ENCODE measurements at places on chromosomes 12 and 14.

DNA sequence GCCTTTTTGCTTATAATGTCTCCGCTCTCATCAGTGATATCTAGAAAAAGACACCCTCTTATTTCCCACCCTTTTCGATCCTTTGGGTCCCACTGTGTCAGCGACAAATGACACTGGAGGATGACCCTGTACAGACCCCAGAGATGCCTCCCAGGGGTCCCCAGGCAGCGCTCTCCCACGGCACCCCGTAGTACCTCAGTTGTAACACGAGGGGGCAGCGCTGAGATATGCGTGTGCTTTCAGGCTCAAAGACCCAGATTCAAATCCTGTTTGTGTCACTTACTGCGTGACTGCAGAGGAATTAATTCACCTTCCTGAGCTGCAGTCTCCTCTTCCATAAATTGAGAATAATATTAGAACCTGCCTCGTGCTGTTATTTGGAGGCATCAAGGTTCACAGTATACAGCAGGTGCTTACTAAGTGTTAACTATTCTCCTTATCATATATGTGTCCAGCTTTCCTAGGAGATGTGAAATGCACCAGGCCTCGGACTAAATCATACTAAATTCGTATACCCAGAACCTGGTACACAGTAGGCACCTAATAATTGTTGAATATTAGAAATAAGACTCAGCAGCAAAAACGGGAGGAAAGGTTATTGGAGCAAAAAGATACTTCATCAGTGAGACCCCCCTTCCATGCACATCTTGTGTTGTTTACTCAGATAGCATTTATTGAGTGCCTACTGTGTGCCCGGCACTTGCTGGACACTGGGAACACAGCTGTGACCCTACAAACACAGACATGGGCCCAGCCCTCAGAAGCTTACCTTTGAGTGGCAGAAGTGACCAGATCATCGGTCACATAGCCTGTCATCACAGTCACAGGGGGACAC lies 99.9 kb downstream of the PHETA1 start:
- peak; percentile 15 for DNase-seq

- peak; percentile 9 for DNase-seq
These were observed 122.9 kb upstream of the TMEM132D start for GRCh38 chr12:130026608-130027176.

- DNase-seq, result no peak
These were observed 139.9 kb downstream of the ADGRD1 start for GRCh38 chr12:131093604-131093955.

DNA sequence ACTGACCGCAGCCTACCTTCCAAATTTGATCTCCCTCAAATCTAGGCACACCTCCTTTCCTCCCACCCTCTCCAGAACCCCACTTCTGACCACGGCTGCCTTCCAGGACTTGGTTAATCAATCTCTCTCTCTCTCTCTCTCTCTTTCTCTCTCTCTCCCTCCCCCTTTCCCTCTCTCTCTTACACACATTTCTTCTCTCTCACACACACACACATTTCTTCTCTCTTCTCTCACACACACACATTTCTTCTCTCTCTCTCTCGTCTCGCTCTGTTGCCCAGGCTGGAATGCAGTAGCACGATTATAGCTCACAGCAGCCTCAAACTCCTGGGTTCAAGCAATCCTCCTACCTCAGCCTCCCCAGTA lies 521 bp upstream of the GMFB start:
- no peak for DNase-seq

- DNase-seq, result no peak
These were observed 155.7 kb upstream of the ATXN7L3B start for GRCh38 chr12:74381958-74382357.

DNA sequence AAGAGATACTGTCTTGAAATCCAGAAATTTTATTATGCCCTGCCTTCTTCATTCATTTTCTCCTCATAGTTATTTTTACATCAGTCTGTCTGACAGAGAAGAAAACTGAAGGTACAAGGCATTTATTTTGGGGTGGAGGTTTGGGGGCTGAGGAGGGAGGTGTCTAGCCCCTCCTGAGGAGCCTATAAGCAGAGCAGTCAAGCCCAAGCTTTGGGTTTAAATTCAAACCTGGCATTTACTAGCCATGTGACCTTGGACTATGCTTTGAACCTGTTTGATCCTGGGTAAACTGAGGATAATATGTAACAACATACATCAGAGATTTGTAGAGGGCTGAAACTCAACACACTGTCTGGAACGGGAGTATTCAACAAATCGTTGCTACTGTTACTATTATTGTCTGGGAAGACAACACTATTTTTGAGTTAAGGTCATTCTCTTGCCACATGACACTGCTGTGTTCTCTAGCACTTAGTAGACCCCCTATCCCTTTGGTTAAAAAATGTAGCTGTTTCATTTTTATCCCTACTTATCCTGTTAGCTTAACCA lies 66.1 kb upstream of the STRN3 start:
- DNase-seq, result no peak

GRCh38 chr14:104221071-104221625 lies 82.8 kb downstream of the KIF26A start:
- DNase-seq, result no peak

GRCh38 chr12:19971361-19972280 lies 396.7 kb upstream of the PDE3A start:
- DNase-seq, result no peak

- no peak for DNase-seq
These were observed 287.5 kb downstream of the NELL2 start for GRCh38 chr12:44588651-44589050.

DNA sequence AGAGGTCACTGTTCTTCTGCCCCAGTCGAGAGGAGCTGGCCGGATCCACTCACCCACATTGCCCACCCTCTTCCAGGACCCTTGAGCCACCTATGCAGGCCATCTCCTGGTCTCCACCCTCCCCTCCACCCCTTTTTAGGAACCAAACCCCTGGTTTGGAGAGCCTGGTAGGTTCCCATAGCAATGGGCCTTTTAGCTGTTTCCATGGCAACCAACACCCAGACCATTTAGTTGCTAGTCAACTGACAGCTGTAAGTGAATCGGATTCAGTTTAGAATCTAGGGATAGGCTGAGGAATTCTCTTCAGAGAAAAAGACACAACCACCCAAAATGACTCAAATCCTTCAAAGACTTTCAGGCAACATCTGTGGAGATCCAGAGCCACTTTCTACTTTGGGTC lies 16.5 kb downstream of the NPC2 start:
- DNase-seq, result no peak

DNA sequence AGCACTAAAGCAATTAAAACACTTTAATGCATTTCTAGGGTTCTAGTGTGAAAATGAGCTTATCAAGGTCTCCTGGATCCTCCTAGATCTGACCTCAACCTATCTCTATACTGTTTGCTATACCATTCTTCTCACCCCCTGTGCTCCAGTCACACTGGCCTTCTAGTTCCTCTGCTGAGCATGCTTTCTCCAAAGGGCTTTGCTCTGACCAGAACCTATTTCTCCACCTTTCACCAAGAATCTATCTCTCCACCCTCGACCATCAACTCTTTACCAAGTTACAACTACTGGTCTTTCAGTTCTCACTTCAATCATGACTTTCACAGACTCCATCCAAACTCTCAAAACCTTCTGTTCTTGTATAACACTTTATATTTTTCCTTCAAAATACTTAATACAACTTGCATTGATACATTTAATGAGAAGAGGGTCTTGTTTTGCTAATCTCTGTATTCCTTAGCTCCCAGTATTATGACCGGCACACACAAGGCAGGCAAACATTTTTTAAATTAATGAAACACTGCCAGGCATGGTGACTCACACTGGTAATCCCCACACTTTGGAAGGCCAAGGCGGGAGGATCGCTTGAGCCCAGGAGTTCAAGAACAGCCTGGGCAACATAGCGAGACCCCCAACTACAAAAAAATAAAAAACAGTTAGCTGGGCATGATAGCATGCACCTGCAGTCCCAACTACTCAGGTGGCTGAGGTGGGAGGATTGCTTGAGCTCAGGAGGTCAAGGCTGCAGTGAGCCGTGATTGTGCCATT lies 22.8 kb downstream of the PPP1R12A start:
- no peak for DNase-seq

GRCh38 chr12:94095618-94096017 lies 52.8 kb upstream of the PLXNC1 start:
- no peak for DNase-seq

GRCh38 chr12:107978201-107978600 lies 150.9 kb upstream of the WSCD2 start:
- DNase-seq, result no peak

DNA sequence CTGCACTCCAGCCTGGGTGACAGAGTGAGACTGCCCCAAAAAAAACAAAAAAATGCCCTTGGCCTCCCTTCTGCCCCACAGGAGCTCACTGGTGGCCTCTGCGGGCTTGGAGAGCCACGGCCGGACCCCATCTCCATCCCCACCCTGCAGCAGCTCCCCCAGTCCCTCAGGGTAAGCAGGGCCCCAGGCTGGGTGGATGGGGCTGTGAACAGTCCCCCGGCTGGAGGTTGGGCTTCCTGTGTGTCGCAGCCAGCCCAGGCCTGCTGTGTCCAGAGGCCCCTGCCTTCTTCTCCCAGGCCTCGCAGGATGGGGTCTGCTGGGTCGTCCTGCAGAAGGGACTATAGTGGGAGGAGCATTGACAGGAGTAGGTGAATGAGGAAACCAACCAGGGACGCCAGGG lies 15.4 kb upstream of the PUS1 start:
- DNase-seq, result no peak

- peak; percentile 71 for DNase-seq
These were observed 99.6 kb downstream of the RIN3 start for GRCh38 chr14:92613008-92613658.

GRCh38 chr12:86647800-86648199 lies 391.6 kb upstream of the MGAT4C start:
- DNase-seq, result no peak

DNA sequence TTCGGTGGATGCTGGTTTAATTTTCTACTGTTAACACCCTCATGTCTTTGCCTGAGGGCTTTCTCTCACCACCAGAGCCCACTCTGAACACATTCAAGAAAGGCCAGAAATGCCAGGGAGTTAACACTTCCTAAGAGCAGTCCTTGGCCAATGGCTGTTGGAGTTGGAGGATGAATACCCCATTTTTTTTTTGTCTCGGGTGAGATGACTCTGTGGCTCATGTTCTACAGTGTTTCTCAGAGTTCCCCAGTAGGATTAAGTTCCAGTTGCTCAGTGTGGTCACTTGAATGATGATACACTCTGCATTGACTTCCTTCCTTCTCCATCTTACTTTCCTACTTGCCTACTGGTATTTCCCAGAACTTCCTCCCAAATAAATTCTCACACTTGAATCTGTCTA lies 65.8 kb downstream of the FOS start:
- DNase-seq, result no peak

DNA sequence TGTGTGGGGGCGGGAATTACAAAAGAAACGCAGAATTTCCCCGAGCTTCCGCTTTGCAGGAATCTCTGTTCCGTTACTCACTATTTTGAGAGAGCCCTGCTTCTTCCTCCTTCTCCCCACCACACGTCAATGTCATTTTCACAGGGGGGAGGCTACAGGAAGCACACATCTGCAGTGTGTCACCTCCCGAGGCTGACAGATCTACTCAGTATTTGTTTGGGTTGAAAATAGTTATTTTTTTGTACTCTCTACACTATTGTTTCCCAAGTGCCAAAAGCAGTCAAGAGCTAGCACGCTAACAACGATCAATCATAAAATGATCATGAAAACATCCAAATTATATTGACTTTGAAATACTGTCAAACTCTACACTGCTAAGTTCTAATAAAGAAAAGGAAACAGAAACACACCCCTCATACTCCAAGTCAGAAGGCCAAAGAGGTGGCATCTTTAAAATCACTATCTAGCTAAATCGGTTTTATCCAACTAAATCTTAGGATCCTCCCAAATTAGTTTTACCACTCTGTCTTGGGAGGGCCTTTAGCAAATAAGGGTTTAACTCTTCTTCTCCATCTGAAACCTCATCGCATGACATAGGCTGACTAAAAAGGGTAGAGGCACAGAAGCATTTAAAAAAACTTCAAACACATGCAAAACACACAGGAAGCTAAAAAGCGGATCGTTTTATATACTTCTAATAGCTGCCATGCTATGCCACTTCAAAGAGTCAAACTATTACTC lies 51.8 kb downstream of the FOXN3 start:
- peak; percentile 68 for DNase-seq

- no peak for DNase-seq
These were observed 118.9 kb downstream of the PIWIL1 start for GRCh38 chr12:130456375-130457199.

DNA sequence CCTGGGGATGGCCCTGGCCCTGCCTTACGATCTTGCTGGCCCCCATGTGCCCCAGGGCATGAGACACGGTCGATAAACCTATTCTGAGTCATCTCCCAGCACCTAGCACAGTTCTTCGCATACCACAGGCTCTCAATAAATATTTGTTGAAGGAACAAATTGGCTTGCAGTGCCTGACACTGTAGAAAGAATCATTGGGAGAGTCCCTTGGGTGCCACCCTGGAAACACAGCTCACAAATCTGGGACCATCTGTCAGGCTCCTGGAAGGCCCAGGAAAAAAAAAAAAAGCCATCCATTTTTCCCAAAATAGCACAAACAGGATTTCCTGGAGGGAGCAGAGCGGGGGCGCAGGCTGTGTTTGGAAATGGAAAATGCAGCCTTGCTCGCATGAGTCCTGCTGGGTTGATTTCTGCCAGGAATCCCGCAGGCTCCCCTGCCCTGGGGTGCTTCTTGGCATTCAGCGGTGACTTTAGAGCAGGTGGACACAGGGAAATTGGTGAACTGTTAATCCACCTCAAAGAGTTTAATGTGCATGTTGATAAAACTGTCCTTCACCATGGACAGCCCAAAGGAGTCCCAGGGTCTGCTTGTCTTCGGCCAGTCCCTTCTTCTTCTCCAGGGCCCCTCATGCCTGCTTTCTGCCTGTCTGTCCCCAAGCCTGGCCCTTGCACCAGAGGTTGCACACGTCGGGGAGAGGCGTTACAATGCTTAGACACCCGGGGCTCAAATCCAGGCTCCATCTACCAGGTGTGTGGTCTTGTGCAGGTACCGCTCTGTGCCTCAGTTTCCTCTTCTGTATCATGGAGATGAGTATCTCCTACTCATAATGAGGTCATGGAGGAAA lies 106.1 kb upstream of the RFLNA start:
- DNase-seq, result no peak

- peak; percentile 69 for DNase-seq
These were observed 466.0 kb downstream of the RAD51B start for GRCh38 chr14:68285421-68286179.

- DNase-seq, result no peak
These were observed 35.9 kb downstream of the DAAM1 start for GRCh38 chr14:59224341-59224740.

GRCh38 chr12:67592228-67593011 lies 56.1 kb upstream of the DYRK2 start:
- DNase-seq, result peak; percentile 66

DNA sequence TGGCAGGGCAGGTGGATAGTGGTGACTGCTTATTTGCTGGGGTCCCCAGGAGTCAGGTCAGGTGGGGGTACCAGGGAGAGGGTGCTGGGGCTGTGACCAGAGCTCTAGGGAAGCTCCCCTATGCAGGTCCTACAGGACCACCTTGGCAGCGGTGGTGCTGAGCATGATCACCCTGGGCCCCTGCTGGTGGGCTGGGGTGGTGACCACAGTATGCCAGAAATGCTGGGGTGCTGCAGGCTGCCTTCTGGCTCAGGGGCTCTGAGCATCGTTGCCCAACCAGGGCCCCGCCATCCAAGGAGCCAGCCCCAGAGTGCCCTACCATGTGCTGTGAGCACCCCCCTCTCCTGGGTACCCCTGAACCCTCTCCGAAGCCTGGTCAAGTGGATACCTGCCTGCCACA lies 17.5 kb upstream of the NUDT14 start:
- DNase-seq, result no peak

- no peak for DNase-seq
These were observed 24.6 kb upstream of the KIF26A start for GRCh38 chr14:104113631-104114420.

GRCh38 chr14:50757702-50758101 lies 73.3 kb downstream of the NIN start:
- no peak for DNase-seq

- no peak for DNase-seq
These were observed 31.9 kb downstream of the RDH12 start for GRCh38 chr14:67733616-67734015.
